ENCODE measurements at places on chromosomes 7 and 10.

- no peak for DNase-seq
These were observed 270.7 kb upstream of the BMPER start for GRCh38 chr7:33634606-33635005.

DNA sequence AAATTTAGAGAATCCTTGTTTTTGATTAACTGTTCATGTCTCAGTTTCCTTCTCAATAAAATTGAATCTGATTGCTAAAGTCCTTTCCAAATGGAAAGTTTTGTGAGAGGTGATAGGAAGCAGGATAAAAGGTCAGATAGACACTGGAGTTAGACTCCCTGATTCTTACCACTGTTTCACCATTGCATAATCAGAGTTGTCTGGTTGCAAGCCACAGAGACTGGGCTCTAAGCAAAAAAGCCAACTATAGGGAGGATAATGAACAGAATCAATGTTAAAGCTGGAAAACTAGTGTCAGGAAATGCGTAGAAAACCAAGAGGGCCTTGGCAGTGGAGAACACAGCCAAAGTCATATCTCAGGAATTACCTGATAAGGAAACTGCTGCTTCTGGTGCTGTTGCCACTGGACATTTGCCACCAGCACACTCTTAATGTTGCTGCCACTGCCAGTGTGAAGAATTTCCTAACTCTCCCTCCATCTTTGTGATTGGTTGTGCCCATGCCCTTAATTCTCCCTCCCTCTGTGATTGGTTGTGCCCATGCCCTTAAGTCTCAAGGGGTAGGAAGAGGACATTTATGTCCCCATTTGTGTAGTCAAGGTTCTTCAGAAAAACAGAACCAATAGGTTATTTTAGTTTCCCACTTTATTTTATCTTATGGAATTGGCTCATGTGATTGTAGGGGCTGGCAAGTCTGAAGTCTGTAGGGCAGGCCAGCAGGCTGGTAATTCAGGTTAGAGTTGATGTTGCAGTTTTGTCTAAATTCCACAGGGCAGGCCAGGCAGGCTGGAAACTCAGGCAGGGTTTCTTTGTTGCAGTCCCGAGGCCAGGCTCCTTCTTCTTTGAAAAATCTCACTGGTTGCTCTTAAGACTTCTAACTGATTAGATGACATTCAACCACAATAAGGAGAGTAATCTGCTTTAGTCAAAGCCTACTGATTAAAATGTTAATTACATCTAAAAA is 639.0 kb downstream of the REEP3 start:
- DNase-seq, result no peak

- no peak for DNase-seq
These were observed 75.5 kb upstream of the CXCL12 start for GRCh38 chr10:44460416-44460815.

DNA sequence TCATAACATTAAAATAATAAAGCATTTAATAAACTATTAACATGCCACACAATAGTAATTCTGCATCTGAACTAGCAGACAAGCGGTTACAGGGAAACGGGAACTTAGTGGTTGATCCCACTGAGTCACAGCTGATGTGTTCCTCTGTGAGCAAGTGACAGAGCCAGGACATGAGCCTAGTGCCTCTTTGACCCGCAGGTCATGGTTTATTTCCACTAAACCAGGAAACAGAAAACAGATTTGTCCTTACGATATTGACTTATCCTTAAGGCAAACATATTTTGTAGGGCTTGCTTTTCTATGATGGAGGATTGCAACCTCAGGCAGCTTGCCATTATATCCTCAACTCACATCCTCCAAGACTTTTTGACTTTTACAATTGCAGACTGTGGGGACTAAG is 987.3 kb downstream of the CCSER2 start:
- DNase-seq, result no peak

GRCh38 chr10:122998934-122999333 is 9.7 kb downstream of the IKZF5 start:
- DNase-seq, result no peak

DNA sequence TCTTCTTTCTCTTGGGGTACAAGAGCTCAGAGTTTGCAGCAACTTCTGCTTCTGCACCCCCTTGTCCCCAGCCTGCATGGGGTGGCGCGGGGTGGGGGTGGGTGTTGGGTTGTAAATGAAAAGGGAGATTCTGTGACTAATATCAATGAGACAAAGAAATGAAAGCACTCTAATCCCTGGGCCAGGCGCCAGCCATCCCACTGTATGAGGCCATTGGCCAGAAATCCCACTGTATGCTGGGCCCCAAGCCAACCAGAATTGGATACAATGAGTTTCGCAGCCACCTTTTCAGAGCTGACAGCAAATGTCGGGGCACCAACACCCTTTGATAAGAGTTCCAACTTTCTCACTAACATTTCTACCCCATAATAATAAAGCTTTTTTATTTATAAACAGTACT is 10.9 kb upstream of the PTN start:
- DNase-seq, result no peak

- DNase-seq, result no peak
These were observed 66.0 kb upstream of the DOCK1 start for GRCh38 chr10:126839094-126839761.

GRCh38 chr7:34844406-34844805 is 186.4 kb downstream of the NPSR1 start:
- no peak for DNase-seq

DNA sequence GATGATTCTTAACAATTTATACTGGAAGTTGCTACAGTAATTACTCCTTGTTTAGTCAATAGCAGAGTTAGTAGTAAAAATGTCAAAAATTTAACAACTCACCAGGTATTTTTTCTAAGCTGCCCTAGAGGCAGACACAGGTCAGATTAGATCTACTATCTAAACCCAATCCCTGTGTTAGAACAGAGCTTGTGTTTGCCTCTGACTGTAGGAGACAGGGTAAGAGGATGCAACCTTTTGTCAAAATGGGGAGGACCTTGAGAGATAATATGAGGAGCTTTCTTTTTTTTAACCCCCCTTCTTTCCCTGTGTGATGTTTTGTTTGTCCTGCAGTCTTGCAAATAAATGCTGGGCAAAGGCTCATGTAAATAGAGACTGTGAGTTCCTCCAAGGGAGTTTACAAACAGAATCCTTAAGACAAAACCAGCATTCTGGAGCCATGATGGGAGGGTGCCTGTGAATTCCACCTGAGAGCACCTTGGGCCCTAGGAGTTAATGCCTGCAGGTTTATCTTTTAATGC is 353.1 kb downstream of the GATA3 start:
- no peak for DNase-seq

DNA sequence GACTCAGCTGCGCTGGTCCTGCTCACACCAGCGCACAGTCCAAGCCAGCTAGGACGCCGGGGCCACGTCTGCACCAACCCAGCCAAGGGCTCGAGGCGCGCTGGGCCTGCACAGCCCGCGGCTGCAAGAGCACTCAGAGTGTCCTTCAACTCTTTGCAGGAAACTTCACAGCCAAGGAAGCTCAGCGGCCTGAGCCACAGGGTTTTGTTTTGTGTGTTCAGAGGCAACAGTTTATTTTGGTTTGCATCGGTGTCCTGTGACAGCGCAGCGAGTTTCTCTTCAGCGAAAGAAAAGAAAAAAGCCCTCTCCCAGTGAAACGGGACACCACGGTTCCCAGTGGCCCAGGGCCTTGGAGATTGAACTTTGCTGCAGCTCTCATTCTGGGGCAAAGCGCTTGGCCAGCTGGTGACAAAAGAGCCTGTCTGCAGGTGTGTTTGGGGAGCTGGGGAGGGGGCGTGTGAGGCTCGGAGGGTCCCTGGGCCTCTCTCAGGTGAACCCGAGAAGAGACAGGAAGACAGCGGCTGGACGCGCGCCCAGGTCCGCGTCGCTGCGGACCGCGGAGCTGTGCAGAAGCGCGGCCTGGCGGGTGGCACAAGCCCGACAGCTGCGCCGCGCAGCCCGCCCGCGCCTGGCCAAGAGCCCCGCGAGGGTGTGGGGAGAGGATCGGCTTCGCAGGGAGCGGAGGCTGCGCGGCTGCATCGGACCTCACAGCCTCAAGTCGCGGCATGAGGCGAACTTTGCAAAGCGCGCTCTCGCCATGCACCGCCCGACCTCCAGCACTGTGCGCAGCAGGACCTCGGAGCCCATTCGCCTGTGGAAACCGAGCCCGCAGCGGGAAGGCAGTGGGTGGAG is 922 bp downstream of the CXCL12 start:
- no peak for DNase-seq

DNA sequence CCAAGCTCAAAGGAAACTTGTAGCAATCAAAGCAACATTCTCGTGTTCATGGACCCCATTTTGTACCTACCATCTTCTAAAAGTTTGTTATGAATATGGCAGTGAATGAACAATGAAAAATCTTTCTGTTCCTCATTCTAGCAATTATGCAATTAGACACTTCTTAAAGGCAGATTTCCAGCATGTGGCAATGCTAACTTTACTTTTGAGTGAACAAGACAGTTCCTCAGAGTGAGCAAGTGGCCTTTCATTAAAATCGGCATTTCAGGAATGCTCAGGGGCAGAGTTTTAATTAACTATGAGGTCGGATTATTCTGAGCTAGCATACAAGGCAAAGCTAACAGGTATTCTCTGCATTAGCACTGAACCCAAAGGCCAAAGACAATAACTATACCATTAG is 48.4 kb upstream of the NFE2L3 start:
- DNase-seq, result no peak

- peak; percentile 63 for DNase-seq
These were observed 167.0 kb upstream of the PPP1R3A start for GRCh38 chr7:114085592-114086501.

DNA sequence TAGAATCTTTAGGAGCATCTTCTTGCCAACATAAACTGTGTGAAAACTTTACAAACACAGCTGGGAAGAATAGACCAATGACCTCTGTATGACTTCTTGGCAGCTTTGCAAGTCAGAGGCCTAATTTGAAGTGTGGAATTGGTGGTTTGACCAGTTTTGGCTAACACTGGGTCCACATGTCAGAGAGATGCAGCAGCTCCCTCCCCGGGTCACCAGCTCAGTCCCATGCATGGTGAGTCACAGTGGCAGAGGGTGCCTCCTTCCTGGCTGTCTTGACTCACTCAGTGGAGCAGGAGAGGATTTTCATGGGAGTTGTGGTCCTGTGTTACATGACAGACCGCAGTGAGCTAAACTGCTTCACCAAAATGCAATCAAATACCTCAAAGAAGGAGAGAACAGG is 8.2 kb upstream of the STARD3NL start:
- DNase-seq, result no peak

- DNase-seq, result no peak
These were observed 509 bp upstream of the OR2F1 start for GRCh38 chr7:143954135-143954534.

DNA sequence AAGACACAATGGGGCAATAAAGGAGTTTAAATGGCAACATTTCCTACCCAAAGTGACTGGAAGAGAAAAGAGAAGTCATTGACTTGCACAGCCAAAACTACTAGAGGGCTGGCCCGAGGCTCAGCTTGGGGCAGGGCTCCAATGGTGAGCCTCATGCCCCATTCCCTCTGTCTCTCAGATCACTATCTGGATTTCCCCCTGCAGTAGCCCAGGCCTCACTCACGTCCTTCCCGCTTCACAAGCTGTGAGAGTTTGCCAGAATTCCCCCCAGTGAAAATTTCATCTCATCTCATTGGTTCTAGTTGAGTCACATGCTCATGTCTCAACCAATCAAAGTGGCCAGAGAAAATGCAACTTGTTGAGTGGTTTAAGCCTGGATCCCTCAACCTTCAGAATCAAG is 181.3 kb downstream of the WDR11 start:
- DNase-seq, result no peak

DNA sequence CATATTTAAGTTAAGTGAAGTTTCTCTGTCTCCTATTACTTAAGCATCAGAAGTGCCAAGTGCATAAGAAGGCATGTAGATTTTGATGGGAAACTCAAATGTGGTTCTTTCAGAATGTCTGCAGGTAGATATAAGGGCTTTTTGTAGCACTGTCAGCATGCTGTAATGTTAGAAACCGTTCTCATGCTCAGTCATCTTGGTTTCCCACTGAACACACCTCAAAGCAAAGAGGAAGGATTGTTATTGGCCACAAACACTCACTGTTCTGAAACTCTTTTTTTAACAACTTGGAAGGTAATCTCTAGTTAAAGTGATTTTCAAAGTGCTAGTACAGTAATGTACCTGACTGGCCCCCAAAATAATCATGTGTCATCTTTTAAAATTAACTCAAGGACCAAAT is 126.0 kb downstream of the AASS start:
- no peak for DNase-seq

- no peak for DNase-seq
These were observed 24.6 kb downstream of the PRSS2 start for GRCh38 chr7:142795339-142795863.

DNA sequence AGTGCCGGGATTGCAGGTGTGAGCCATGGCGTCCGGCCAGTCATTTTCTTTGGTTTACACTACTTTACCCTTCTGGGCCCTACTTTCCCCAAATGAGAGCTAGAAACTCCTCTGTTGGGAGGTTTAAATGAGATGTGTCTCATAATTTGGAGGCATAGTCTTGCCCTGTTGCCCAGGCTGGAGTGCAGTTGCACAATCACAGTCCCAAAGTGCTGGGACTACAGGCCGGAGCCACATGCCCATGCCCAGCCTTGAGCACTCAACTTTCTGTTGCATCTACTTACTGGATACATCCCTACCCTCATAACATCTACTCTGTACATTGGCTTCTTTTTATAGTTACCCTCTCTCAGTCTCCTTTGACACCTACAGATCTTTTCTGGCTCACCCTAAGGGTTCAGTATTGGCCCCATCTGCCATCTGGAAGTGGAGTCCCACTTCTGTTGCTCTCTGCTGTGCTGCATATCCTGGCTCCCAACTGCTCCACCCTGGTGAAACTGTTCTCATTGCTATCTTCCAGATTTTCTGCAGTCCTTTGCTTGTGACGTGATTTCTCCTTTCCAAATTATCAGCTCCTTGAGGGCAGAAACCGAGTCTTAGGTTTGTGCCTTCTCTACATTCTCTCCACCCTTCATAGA is 8.4 kb downstream of the EIF4H start:
- DNase-seq, result no peak

- no peak for DNase-seq
These were observed 92.3 kb upstream of the ZNF438 start for GRCh38 chr10:31123946-31124345.

DNA sequence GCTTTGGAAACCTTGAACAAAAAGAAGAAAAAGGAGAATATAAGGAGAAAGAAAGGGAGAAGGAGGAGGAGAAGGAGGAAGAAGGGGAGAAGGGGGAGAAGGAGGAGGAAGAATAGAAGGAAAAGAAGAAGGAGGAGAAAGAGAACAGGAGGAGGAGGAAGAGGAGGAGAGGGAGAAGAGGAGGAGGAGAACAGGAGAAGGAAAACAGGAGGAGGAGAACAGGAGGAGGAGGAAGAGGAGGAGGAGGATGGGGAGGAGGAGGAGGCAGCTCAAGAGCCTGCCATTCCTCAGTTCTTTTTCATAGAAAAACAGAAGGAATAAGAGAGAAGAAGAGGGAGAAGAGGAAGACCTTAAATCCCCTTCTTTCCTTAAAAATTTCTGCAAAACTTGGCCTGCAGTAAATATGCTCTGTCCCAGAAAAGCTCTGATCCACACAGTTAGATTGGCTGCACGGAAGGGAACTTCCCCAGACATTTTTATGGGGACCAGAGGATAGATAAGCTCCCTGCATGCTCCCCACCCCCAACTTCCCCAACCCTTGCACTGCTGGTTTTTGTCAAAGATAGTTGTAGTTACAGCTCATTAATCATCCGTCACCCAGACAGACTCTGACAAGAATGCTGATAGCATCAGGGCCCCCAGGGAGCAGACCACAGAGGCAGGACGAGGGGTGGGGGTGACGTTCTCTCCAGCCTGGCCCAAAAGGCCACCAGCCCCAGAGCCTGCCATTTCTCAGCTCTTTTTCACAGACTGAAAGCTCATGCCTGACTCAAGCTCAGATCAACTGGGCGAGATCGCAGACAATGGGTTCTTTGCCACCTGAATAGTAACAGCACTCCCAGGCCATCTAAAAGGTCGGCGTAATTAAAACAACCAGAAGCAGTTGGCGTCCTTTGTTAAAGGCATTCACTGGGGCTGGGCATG is 34.5 kb upstream of the LYZL1 start:
- DNase-seq, result no peak
